ENCODE measurements at places on chromosomes 4 and X. TPM values are rescaled to one million over a fixed set of nuclear protein-coding genes. Genes with fewer than 3 reads are reported as not detected.

OPRPN gene
- not detected for total RNA-seq

ZXDA gene
- 4.9 TPM for total RNA-seq

LIMCH1 gene
- 36.6 TPM for total RNA-seq

MCF2 gene
- total RNA-seq, result 1.5 TPM

SYP gene
- total RNA-seq, result 0.75 TPM

All from MCF 10A (cell line).